ENCODE measurements at places on chromosomes 4 and X.

DNA sequence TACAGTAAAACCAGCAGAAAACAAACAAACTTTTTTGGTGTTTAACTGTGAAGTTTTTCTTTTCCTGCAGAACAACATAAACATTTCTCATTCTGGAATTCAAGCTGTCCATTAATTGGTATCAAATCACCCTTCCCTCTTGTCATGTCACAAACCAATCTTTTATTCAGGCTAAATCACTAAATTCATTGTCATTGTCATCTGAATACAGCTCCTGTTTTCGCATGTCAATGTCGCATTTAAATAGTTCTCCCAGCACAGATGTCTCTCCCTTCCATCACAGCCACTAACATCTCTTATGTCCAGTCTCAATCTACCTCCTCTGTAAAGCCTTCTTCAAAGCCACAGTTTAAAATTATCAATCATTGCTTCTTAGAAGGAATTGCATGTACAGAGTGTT, 192.1 kb upstream of the PCDH10 start:
- no peak for DNase-seq

GRCh38 chr4:77665381-77666069, 59.9 kb downstream of the CXCL13 start:
- no peak for DNase-seq

DNA sequence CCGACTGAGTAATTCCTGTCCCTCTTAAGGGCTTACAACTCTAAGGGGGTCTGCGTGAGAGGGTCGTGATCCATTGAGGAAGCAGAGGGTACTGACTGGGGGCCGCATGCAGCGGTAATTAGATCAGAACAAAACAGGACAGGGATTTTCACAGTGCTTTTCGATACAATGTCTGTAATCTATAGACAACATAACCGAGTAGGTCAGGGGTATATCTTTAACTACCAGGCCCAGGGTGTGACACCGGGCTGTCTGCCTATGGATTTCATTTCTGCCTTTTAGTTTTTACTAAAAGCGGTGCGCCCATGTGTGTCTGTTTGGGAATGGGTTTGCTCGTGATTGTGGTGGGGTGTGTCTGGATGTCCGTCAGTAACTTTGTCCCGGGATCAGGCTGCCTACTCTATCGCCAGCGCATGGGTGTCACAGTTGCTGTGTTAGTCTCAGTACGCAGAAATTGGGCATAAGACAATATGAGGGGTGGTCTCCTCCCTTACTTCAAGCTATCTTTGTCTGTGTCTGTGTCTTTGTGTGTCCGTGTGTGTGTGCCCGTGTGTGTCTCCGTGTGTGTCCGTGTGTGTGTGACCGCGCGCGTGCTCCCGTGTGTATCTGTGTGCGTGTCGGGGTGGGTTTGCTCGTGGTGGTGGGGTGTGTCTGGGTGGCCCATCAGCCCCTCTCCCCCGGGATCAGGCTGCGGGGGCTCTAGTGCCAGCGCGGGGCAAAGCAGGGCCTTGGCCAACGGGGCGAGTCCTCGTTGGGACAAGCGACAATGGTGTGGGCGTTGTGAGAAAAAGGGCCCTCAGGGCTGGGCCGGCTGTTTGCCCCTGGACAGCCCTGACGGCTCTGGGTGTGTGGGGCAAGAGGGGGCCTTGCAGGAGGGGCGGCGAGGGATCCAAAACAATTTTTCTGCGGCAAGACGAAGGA, 10.4 kb downstream of the FRG2 start:
- no peak for DNase-seq

- no peak for DNase-seq
Observed at GRCh38 chrX:71095033-71095432, 618 bp upstream of the FOXO4 start.

DNA sequence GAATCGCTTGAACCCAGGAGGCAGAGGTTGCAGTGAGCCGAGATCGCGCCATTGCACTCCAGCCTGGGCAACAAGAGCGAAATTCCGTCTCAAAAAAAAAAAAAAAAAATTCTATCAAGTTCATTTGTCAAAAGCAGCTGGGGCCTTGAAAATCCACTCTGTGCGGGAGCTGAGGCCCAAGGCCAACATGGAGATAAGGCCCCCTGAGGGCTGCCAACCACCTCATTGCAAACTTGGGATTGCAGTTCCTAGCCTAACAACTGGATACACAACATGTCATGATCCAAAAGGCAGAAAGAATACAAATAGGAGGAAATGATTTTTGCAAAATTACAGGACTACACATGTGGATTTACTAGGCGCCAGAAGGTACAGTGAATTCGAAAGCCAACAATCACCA, 22.5 kb upstream of the PRDX4 start:
- DNase-seq, result no peak

- DNase-seq, result no peak
Observed at GRCh38 chr4:91837608-91838029, 466.1 kb upstream of the GRID2 start.

GRCh38 chrX:49117581-49117980, 6.0 kb downstream of the GPKOW start:
- no peak for DNase-seq

GRCh38 chr4:87516683-87517082, 12.5 kb downstream of the SPARCL1 start:
- DNase-seq, result no peak

DNA sequence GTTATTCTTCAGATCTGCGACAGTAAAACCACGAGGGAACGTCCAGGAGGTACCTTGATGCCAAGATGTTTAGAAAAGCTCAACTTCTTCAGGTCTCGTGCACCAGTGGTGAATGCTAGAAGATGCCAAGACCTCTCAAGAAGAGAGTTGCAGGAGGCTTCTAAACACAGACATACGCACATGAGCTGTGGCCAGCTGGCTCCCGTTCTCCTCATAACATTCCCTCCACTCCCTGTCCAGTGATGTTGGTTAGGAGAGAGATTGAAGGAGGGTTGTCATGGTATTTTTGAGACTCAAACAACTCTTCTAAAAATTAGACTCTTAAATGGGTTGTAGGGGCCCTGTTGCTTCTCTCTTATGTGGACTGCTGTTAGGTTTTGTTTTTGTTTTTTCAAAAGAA, 184.3 kb downstream of the QDPR start:
- no peak for DNase-seq

DNA sequence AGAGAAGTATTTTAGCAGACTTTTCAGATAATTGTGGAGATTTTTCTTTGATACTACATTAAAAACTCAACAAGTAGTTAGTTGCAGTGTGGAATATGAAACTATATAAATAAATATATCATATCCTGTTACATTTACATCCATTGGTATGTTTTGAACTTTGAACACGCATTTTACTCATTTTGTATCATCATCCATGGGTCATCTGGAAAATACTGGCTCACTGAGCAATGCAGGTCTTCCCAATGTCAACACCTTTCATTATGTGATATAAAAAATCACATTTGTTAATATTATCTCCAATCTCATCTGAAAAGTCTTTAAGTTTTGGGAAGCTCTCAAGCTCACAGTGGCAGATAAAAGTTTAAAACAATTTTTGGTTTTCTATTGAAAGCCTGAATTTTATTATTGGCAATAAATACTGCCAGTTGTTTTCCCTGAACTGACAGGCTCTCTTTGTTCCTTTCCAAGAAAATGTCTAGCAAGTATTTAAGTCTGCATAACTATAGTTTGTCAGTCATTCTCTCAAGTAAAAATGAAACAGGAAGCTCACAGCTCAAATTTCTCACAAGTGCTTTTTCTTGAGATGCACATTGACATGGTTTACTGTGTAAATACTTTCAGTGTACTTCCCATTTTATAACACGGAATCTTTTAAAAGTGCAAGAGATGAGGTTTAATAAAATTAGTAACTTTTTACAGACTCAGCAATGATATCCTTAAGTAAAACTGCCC, 183.5 kb upstream of the GPC4 start:
- no peak for DNase-seq

GRCh38 chrX:64395568-64395929, 297 bp upstream of the MTMR8 start:
- no peak for DNase-seq

GRCh38 chr4:17013382-17014006, 115.0 kb upstream of the LDB2 start:
- DNase-seq, result no peak

GRCh38 chr4:168886351-168886750, 123.7 kb downstream of the CBR4 start:
- DNase-seq, result no peak

DNA sequence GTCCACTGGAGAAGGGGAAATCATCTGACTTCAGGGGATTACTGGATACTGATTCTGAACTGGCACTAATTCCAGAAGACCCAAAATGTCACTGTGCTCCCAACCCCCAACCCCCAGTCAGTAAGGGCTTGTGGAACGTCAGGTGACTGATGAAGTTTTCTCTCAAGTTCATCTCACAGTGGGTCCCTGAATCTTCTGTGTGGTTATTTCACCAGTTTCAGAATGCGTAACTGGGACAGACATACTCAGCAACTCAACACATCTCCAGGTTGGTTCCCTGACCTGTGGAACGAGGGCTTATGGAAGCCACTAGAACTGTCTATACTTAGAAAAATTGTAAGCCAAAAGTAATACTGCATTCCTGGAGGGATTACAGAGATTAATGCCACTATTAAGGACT, 45.3 kb downstream of the DDX60L start:
- no peak for DNase-seq

- no peak for DNase-seq
Observed at GRCh38 chr4:118279328-118279727, 73.5 kb downstream of the PRSS12 start.

- DNase-seq, result no peak
Observed at GRCh38 chr4:19010761-19011160, 989.2 kb upstream of the LCORL start.

GRCh38 chr4:149983931-149984330, 94.3 kb upstream of the DCLK2 start:
- DNase-seq, result no peak

- DNase-seq, result peak; percentile 50
Observed at GRCh38 chr4:183098019-183098722, 886 bp upstream of the WWC2 start.

- DNase-seq, result no peak
Observed at GRCh38 chrX:150012647-150013381, 74.5 kb upstream of the EOLA2 start.

DNA sequence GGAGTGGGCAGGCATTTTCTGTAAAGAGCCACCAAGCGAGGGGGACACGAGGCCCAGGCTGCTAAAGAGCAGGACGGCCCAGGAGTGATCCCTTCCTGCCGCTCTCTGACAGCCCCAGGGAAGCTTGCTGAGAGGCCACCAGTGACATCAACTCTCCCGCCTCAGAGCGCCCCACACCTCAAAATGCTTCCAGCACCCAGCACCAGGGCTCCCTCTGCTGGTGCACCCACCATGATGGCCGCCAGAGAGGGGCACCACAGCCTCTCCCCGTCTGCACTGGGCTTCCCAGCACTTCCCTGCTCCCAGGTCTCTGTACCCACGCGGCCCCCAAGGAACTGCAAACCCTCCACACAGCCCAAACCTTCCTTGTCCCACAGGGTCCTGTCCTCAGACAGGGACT, 40.4 kb downstream of the GAK start:
- no peak for DNase-seq

GRCh38 chr4:10069075-10069642, 47.4 kb downstream of the WDR1 start:
- DNase-seq, result no peak

- DNase-seq, result no peak
Observed at GRCh38 chrX:39654952-39655351, 442.8 kb downstream of the BCOR start.

- DNase-seq, result no peak
Observed at GRCh38 chr4:61003301-61003700, 196.8 kb upstream of the ADGRL3 start.

DNA sequence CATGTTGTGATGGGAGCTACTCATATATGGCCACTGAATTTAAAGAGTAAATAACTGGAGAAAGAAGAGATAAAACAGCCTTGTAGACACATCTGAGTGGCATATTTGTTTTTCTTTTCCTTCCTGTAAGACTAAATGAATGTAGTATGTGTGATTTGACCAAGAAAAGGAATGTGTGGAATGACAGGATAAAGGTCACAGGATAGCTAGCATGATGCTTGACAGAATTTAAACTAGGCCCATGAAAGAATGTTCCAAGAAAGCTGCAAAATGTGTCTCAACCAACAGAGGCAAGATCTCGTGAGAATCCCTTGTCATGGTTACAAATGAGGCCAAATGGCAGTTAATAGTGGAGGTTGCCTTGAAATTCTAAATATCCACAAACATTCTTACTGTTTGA, 137.0 kb downstream of the KCNIP4 start:
- no peak for DNase-seq

- DNase-seq, result no peak
Observed at GRCh38 chrX:65866146-65866545, 173.7 kb downstream of the VSIG4 start.

GRCh38 chr4:120144041-120144440, 77.4 kb upstream of the MAD2L1 start:
- no peak for DNase-seq

DNA sequence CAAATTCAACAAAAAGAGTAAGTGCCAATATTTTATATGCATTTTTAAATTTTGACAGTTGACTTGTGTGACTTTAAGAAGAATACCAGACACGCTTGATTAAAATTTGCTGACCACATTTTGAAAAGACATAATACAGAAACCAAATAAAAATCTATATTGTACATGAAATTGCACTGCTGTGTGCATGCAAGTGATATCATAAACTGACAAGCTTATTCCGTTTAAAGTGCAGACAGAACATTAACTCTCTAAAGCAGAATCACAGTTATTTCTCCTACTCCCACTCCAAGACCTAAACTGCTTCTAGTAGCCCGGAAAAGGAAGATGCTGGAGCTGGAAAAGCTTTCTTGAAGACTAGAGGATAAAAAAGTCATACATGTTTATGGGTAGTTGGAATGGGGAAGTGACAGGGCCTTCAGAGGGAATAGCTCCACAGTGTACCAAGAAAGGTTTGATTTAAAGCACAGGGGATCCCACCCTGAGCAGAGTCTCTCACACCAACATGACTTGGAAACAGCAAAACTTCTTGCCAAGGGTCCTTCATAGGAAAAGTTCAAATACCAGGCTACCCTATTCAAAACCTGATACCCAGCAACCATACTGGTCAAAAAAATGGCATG, 34.1 kb upstream of the NAF1 start:
- DNase-seq, result no peak

- DNase-seq, result no peak
Observed at GRCh38 chr4:83232082-83232481, 52.5 kb downstream of the COQ2 start.

GRCh38 chrX:120790118-120790517, 85.5 kb downstream of the CT47B1 start:
- DNase-seq, result peak; percentile 16

DNA sequence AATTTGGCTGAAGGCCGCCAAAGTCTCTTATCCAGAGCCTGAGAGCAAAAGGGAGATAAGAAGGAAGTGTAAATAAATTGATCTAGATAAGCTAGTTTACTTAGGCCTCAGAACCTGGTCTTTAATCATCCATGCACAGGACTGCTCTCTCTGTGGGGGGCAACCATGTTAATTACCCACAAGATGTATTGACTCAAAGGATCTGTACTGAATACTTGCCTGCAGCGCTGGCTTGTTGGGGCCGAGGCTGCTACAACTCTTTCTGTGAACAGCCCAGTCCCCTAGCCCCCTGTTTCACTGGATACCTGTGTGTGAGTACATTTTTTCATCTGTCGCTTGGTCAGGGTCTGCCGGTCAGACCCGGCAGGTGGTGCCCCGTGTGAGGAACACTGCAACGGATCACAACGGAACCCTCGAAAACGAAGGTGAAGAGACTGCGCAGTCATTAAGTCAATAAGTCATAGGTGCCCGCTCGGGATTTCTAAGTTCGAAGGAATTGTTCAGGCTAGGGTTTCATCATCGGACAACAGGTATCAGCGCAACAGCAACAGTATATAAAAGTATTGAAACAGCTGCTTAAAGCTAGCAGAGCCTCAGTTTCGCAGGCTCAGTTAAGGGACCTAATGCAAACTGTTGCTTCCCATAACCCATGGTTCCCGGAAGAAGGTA, 8.3 kb downstream of the MAGEA11 start:
- DNase-seq, result peak; percentile 7

All from Calu3 (cell line).